ENCODE measurements at places on chromosomes 5 and 9.

- peak; percentile 11 for DNase-seq
Observed at GRCh38 chr9:101727612-101728524, 10.6 kb downstream of the GRIN3A start.

- peak; percentile 68 for DNase-seq
Observed at GRCh38 chr9:130331573-130331972, 66.0 kb downstream of the HMCN2 start.

- DNase-seq = peak; percentile 28
Observed at GRCh38 chr9:92438900-92439526, 14.7 kb upstream of the OMD start.

- no peak for DNase-seq
Observed at GRCh38 chr5:159782197-159782994, 133.9 kb upstream of the ADRA1B start.

GRCh38 chr5:17481378-17481777, 16.7 kb upstream of the TAF11L2 start:
- no peak for DNase-seq

- DNase-seq = peak; percentile 83
Observed at GRCh38 chr9:28032268-28032590, 458.9 kb upstream of the C9orf72 start.

- no peak for DNase-seq
Observed at GRCh38 chr5:170248172-170248930, 15.6 kb downstream of the C5orf58 start.

DNA sequence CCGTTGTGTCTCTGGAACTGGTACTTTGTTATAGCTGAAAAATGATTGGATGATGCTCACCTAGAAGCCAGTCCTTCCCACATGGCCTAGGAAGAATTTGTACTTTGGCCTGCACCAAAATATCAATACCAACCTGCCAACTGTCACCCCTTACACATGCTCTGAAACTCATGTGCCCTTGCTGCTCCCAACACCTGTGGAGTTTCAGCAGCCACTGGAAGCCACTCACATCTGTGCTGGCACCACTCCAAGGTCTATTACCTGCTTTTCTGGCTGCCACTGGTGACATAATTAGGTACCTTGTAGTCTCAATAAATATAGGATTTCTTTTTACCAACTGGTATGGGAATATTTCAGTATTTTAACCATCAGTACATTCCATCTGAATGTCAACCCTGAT, 363.6 kb downstream of the SH3GL2 start:
- DNase-seq = no peak

GRCh38 chr5:15547261-15547839, 47.4 kb downstream of the FBXL7 start:
- DNase-seq = no peak

DNA sequence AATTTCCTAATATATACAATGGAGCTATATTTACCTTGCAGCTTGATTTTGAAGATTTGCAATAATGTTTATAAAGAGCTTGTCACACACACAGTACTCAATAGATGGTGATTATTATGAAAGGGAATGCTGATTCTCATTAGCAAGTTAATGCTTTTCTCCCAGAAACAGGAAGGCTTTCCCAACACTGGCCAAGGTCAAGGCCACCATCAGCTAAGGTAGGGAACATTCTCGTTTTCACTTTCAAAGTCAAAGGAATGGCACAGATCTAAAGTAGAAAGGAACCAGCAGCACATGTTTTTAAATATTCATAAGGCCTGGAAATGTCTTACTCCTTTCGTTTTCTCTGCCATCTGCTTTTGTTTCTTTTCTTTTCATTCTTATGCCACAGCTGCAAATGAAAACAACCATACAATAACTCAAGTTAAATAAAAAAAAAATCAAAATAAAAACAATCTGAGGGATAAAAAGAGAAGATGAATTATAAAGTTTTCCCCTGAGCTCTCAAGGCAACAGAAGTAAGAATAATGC, 266.8 kb downstream of the CRB2 start:
- no peak for DNase-seq

GRCh38 chr5:135950611-135951010, 4.2 kb downstream of the LECT2 start:
- peak; percentile 73 for DNase-seq

- peak; percentile 28 for DNase-seq
Observed at GRCh38 chr9:4678679-4679267, 596 bp upstream of the CDC37L1 start.
